ENCODE measurements at places on chromosomes 2 and 18.
A peak's percentile ranks its signal among the peaks of the same experiment; 100 is the strongest.

DNA sequence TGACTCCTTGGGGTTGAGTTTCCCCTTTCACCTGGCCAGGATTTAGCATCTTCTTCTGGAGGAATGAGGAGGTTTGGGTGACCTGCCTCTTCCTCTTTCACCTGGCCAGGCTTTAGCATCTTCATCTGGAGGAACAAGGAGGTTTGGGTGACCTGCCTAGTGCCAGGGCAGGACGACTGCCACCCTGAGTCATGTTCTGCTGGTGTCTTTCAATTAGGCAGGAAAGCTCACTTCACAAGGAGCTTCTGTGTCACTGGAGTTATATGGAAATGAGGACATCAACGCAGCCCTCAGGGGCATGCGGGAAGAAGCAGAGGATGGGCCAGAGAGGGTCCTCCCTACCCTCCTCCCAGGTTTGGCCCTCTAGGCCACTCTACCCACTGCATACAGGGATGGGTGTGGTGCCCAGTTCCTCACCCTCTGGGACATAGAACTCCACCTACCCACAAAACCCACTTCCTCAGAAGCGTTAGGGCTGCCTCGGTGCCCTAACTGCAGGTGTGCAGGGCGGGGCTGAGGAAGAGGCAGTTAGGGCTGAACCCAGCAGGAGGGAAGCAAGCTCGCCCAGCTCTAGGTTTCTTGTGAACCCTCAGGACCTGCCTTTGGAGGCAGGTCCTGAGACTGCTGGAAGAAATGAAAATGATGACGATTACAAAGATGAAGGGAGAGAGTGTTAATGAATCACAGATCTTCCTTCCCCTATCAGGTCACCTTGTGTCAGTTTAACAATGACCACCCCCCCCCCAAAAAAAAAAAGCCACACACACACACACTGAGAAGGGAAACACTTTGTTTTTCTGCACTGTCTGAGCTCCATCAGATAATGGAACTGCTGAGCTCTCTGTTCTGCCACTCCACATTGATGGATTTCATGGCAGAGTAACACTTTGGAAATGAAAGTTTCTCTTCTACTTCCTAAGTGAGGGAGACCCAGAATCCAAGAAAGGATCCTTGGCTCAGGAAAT is 71.0 kb downstream of the ARL4C start:
- DNase-seq: no peak

DNA sequence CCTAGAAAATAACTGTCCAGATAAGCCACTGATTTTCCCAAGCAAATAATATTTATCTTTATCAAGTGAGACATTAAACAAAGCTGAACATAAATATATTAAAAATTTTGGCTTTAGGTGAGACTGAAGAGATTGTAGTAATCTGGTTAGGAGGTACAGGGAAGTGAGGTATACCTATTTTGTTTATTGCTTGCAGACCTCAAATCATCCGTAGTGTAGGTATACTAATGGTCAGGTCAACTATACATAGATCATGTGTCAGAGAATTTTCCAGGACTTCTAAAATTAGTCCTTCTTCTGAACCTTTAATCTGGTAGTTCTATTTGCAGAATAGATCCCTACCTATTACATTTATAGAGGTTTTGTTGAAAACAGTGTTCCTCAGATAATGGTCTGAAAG is 41.5 kb downstream of the SP140 start:
- DNase-seq: no peak

- DNase-seq: no peak
Measured at GRCh38 chr2:2662037-2662846, 331.2 kb upstream of the MYT1L start.

DNA sequence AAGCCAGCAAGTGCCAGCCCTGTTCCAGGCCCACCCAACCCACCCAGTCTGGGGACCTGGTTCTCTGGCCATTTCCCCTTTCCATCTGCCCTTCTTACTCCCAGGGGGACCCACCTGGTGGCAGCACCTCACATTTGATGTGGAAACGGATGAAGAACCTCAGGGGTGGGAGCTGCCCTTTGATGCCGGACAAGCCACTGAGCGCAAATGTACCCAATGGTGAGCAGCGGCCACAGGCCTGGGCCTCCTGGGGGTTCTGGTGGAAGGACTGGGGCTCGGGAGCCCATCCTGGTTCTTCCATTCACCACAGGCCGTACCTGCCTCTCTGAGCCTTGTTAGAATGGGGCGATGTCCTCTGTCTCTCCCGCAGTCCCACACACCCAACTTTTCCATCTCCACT is 84.7 kb downstream of the EPAS1 start:
- DNase-seq: peak; percentile 39

DNA sequence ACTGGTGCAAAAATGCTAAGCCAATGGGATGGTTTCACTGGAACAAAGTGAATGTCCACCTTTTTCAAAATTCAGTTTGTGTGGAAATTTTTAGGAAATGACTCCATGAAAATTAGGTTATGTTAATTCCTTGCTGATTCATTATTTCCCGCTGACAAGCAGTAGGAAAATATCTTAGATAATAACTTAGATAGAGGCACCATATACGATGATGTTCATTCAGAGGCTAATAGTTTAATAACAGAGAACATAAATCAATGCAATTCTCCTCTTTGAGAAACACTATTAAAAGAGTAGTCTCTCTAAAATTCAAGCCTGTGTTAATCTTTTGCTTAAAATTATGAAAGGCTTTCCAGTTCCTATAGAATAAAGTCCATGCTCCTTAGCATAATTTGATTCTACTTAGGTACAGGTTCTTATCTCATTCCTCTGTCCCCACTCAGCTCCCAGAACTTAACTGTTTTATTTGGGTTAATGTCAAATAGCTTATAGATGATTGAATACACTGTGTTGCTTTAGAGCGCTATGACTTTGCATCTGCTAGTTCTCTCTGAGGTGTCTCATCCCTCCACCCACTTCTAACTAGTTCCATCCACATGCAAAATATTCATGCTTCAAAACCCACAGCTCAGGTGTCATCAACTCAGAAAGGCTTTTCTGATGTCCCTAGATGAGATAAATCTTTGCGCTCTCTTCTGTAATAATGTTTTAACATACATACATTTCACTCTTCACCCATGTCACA is 503.6 kb downstream of the ERBB4 start:
- no peak for DNase-seq

DNA sequence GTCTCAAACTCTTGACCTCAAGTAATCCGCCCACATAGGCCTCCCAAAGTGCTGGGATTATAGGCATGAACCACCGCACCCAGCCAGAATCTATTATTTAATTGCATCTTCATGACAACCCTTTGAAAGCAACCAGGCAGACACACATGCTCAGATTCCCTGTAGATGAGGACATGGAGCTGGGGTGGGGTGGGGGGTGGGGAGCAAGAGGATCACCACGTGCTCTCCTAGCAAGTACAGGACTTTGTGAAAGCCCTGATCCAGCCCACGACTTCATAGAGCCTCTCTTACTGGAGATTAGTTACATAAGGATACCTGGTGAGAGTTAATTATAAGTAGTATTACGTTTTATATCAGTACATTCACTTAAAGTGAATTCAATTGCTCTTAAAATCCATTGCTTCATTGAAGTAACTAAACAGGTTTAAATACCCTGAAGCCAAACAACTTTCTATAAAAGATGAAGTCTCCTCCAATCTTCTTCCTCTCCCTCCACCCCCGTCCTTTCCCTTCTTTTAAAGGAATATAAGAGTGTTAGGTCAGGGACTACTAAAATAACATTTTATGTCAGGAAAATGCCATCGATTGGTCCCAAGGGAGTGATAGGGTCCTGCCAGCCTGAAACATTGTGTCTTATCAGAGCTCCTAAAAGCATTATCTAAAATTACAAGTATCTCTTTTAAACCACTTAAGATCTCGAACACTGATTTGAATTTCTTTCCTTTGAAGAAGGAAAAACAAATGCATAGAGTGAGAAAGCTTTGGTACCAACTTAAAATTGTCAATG is 123.9 kb downstream of the EPHA4 start:
- DNase-seq: no peak

DNA sequence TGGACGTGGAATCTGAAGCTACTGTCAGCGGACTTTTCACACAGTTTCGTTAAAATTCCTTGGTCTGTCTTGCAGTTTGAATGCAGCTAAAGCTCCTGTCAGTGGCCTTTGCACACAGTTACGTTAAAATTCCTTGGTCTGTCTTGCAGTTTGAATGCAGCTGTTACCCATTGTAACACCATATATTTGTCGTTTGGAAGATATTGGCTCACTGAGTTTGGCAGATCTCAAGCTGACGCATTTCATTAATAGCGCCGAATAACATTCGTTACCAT is 1.0 kb downstream of the LIMS1 start:
- no peak for DNase-seq

GRCh38 chr2:191451116-191451515 is 205.9 kb downstream of the MYO1B start:
- no peak for DNase-seq

DNA sequence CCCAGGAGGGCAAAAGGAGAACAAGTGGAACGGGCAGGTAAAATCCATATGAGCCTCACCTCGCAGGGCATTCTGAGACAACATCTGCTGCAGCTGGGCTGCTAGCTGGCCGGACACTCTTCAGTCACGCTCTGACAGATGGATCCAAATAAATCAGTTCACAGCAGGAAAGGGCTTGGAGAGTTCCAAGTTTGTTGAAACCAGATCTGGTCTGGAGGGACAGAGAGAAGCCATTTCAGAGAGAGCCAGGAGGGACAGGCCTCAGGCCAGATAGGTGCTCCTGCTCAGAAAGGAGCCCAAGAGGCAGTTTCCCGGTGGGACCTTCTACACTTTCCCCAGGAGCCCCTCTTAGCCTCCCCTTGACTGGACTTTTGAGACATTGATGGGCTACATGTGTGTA is 28.2 kb upstream of the TNP1 start:
- DNase-seq: no peak

- DNase-seq: no peak
Measured at GRCh38 chr2:201447086-201447485, 4.2 kb downstream of the TRAK2 start.

DNA sequence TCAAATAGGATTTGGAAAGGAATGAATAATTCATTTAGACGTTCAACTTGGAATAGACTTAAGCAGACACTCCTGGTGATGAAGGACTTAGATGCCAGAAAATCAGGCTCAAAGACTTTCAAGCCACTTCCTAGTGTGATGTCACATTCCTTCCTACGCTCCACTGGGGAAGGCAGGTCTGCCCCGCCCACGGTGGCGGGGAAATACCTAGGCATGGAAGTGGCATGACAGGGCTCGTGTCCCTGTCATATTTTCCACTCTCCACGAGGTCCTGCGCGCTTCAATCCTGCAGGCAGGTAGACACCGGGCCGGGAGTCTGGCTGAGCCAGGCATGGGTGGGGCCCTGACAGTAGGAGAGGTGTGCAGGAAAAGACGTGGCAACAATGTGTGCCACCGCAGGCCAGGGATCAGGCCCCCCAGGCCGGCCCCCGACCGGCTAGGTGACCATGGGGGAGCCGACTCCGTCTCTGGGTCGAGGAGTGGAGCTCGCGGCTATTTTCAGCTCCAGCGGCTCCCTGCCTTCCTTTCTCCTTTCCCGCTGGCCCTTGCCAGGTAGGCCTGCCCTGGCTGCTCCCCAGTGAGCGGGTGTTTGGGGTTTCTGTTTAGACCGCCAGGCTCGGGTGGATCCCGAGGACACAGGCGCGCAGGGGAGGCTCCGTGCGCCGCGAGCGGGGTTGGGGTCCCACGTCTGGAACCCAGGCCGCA is at the start of gene IL1RL2:
IL1RL2 (plus strand) TSS at position 233 of the 705 bp plus-strand sequence. CDS start 845 bp downstream, outside the sequence.
- DNase-seq: no peak

- no peak for DNase-seq
Measured at GRCh38 chr18:13175754-13176210, 42.8 kb upstream of the LDLRAD4 start.

DNA sequence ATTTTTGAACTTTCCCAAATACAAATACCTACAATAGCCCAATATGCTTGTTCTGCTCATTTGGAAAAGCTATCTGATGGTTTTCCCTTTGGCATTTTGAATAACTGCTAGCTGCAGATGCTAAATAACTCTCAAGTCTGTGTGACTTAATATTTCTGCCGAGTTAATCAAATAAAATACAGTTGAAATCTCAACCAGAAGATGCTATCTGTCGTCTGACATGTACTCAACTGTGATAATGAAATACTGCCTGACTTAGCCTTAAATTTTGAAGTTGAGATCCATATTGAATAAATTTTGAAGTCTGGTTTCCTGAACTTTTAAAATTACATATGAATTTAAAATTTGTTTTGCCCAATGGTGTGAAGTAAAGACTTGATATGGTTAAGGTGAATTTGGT is 204.4 kb upstream of the MEX3C start:
- no peak for DNase-seq

GRCh38 chr2:8320311-8321066 is 361.4 kb upstream of the ID2 start:
- DNase-seq: no peak

Measured in activated CD8-positive, alpha-beta memory T cell treated with anti-CD3 and anti-CD28 coated beads, Interleukin-2, amount 50 U/mL, for 48 hours (primary cell).